ENCODE measurements at places on chromosomes 2 and 18. TPM values are rescaled to one million over a fixed set of nuclear protein-coding genes. Genes with fewer than 3 reads are reported as not detected.
A peak's percentile ranks its signal among the peaks of the same experiment; 100 is the strongest.

GRCh38 chr2:155645791-155646190, 686.7 kb downstream of the NR4A2 start:
- no peak for DNase-seq

GRCh38 chr2:167335541-167335992, 447.3 kb downstream of the XIRP2 start:
- DNase-seq, result no peak

GRCh38 chr18:32717126-32717525, 55.7 kb downstream of the KLHL14 start:
- no peak for DNase-seq

DNA sequence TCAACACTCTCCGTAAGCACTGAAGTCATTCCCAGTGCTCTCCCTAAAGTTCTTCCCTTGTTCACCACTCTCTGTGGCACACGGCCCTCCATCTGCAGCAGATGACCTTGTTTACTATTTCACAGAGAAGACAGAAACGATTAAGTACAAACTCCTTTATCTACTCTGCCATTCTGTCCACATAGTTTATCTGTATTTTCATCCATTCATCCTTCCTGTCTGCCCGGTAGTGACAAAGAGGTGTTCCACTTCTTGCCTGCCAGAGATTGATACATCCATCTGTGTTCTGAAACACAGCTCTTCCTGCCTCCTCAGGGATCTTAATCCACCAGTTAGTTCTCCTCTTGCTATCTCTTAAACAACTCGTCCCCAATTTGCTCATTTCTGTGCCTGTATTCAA, 77.9 kb upstream of the CD226 start:
- DNase-seq, result no peak

DNA sequence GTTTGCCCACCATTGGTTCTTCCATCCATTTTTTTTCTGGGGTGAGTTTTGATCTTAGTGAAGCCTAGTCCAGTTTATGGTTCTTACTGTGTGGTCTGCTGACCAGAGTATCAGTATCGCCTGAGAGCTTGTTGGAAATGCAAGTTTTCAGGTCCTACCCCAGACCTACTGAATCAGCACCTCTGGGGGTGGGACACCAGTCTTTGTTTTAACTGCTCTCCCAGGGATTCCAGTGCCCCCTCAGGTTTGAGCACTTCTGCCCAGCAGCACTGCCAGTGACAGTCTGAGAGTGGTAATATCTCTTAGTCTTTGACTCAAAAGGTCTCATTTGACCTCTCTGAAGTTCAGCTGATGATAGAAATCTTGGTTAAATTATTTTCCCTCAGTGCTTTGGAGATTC, 269.3 kb downstream of the ALPK2 start:
- no peak for DNase-seq

DNA sequence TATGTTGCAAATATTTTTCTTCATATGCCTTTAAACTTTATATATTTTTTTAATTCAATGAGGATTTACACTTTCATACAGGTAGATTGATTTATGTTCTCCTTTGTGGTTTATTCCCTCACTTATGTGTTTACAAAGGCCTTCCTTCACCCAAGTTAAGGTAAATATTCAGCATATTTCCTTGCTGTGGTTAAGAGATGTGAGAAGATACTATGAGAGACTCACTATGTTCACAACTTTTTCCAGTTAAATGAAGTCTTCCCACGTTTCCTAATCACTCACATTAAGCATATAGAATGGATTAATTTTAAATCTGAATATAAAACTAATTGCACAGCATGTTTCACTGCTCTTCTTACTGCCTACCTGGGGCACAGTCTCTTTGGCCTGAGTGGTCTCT, 597 bp downstream of the PECR start:
- DNase-seq, result no peak

- no peak for DNase-seq
Observed at GRCh38 chr2:122595065-122595464, 839.6 kb downstream of the TSN start.

The ANKRD29 gene
- polyA plus RNA-seq, result 5.5 TPM

The ABI2 gene
- polyA plus RNA-seq, result 23.3 TPM

The ALK gene
- not detected for polyA plus RNA-seq

DNA sequence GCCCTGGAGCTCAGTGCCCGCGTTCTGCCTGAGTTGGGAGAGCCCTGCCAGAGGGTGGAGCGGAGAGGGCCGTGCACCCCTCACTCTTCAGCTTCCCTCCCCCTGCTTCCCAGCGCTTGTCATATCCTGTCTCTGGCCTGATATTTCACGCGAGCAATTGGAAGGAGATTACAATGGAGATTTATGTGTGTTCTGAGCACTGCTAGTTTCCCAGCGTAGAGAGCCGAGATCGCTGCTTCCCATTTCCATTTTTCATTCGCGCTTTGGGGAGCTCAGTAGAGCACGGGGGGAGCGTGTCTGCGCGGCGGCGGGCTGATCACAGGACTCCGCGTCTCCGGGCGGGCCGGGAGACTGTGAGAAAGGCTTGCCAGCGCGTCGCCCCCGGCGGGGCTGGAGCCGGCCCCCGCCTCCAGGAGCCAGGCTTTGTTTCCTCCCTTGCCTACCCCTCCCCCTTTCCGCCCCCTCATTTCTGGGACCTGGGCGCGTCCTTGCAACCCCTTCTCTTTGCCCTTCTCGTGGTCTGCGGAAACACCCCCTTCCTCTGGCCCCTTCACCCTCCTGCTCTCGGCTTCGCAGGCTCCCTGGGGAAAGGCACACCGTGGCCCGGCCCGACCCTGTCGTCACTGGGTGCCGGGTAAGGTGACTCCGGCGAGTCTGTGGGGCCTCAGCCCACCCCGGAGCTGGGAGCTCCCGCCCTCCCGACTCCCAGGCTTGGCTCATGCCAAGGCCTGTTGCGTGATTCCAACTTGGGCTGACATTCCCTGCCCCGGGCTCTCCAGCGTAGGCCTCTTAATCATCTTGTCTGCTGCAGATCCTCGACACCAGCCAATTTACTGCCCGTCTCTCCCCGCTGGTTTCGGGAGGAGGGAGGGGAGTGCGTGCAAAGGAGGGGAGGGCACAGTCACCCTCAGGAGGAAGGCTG, 5.8 kb downstream of the DLX2 start:
- no peak for DNase-seq

DNA sequence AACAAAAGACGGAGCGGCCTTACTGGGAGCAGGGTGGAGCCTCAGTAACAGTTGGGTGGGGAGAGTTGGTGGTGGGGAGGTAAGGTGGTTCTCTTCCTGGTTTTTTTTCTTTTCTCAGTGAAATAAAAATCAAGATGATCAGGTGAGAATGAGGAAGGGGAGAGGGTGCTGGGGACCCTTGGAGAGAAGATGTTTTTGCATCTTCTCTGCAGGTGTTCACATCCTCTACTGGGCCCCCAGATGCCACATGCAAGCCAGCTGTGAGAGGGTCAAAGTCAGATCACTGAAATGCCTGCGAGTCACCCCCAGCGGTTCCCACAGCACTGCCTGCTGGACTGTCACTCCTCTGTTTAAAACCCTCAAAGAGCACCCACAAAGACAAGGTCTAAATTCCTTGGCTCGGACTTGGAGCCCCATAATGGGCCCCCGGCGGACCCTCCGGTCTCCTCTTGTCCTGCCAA, 69.8 kb upstream of the FHL2 start:
- no peak for DNase-seq

The IGFBP2 gene
- polyA plus RNA-seq, result 869 TPM

The MDH1B gene
- polyA plus RNA-seq, result 1.0 TPM

DNA sequence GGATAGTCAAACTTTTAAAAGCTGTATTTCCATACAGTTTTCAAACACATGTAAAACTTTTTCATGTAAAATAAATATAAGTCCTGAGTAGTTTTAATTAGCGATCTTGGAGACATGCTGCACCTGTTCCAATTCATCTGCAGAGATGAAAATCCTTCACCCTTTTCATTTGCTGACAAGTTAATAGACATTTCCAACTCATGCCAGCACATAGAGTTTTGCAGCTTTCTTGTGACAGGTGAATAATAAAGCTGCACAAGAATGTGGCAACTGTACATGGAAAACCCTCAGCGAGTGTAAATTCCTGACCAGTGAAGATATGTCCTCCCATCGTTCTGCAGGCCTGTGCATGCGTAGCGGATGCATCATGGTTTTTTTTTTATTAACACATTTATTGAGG, 771.4 kb downstream of the TDRD15 start:
- no peak for DNase-seq

DNA sequence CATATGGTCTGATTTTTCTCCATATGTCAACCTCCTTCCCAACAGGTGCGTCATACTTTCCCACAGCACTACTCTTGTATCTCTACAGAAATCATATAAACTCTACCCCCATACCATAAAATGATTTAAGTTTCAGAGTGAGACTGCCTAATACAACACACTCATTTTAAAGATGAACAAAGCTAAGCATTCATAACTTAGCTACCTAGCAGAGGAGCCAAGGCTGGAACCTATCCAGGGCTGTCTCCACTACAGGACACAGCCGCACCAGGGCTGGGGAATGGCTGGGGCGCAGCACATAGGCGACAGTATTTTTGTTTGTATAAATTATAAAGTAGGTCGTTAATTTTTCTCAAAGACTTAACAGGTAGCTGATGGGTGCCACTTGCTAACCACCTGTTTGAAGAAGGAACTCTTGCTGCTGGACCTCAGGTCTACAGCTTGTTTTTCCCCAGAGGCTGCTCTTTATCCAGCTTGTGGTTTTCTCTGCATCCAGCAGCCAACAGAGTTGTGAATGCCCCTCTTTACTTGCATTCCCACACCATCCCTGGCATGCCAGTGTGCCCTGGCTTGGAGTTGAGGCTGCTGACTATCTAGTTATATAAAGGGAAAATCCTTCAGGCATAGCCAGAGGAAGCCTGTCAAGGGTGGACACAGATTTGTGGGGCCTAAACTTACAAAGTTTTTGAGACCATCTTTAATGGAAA, 62.0 kb downstream of the HNRNPLL start:
- no peak for DNase-seq

DNA sequence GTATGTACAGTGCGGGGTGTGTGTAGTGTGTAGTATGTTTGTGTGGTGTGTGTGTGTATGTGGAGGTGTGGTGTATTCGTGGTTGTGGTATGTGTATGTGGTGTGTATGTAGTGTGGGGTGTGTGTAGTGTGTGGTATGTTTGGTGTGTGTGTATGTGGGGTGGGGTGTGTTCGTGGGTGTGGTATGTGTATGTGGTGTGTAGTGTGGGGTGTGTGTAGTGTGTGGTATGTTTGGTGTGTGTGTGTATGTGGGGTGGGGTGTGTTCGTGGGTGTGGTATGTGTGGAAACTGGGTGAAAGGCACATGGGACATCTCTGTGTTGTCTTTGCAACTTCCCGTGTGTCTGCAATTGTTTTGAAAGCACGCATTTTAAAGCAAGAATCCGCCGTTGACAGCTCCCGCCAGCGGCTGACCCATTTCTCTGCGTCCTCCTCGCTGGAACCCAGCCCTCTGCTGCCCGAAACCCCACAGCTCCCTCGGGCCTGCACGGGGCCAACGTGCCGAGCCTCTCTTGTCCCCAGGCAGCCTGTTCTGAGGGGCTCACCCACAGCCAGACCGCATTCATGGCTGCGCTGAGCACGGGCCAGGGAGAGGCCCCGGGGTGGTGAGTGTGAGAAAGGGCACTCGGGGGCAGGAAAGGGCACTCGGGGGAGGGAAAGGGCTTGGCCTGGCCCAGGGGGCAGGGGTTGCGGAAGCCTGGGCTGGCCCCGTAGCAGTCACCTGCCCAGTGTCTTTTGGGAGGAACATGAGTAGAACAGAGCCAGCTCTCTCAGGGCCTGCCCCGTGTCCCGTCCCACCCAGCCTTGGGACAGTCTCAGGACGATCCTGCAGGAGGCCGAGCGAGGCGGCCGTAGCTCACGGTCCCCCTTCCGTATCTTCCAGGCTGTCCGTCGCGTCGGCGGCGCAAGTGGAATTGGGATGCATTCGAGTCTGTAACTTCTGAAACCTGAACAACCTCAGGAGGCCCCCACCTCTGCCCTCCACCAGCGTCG, 61.4 kb downstream of the TWIST2 start:
- DNase-seq, result no peak

The TSN gene
- polyA plus RNA-seq, result 27.2 TPM

DNA sequence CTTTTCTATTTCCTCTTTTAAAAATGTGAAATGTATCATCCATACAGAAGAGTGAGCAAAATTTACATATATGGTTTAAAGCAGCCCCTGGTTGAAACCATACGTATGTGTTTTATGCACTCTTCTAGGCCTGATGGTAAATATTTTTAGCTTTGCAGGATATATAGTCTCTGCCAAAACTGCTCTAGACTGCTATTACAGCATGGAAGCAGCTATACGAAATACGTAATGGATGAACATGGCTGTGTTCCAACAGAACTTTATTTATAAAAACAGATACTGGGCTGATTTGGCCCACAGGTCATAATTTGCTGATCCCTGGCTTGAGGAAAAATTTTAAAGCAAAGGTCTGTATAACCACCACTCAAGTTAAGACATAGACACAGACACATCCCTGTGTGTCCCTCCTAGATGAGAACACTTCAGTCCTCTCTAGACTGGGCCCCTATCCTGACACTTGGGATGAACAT, 42.5 kb upstream of the ATP8B1 start:
- no peak for DNase-seq

- DNase-seq, result peak; percentile 95
Observed at GRCh38 chr2:30147715-30148610, 1.2 kb downstream of the YPEL5 start.

The CYP26B1 gene
- polyA plus RNA-seq, result 2.0 TPM

The SNED1 gene
- 5.9 TPM for polyA plus RNA-seq

DNA sequence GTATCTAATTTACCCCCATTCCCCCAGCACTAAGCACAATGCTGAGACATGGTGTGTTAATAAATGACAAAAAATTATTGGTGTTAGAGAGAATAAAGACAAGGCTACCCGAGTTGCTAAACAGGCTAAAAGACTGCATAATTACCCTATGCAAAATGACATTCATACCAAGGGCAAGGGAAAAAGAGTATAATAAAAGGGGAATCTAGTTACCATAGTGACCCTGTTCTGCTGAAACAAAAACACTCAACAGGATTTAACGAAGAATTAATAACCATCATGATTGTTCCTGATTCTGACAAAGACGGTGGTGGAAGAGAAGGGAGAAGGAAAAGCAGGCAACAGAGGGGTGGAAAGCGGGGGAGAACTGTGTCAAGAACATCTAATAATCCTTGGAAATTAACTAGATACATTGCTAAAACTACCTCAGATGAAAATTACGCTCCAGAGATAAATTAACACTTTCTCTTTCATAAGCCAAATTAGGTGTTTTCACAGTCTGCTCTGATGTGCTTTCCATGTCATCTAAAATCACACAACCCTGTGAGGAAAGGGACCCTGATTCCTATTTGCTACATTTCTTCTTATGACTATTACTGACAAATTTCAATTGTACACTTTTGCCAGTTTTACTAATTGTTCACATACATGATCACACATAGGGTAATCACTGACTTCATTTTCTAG, 25.5 kb downstream of the TTR start:
- DNase-seq, result no peak

GRCh38 chr18:8611916-8612576, 2.8 kb downstream of the RAB12 start:
- no peak for DNase-seq

- no peak for DNase-seq
Observed at GRCh38 chr18:80239830-80240229, 7.5 kb downstream of the PARD6G start.

The CPO gene
- 0.69 TPM for polyA plus RNA-seq

DNA sequence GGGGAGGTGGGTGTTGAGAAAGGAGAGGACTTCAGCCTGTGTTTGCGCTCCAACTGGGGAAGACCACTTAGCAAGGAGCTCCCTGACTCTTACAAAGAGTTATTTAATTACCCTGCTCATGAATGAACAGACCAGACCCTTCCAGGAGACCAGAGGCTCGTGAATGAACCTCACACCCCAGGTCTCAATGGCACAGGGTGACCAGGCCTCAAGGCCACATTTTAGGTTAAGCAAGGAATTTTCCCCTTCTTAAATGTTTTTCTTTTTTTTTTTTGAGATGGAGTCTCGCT, 25.3 kb downstream of the SMAD7 start:
- DNase-seq, result no peak

GRCh38 chr2:56448403-56449001, 264.7 kb downstream of the CCDC85A start:
- no peak for DNase-seq

Measured in aorta (tissue), 5 donors.